Activated T-cell treated with anti-CD3 and anti-CD28 coated beads, Interleukin-2, amount 50 U/mL, for 72 hours (primary cell): ENCODE measurements at places on chromosomes 16 and 17. TPM values are rescaled to one million over a fixed set of nuclear protein-coding genes. Genes with fewer than 3 reads are reported as not detected.

- DNase-seq: peak; percentile 45
Measured at GRCh38 chr17:75047398-75048098, 523 bp downstream of the KCTD2 start.

DNA sequence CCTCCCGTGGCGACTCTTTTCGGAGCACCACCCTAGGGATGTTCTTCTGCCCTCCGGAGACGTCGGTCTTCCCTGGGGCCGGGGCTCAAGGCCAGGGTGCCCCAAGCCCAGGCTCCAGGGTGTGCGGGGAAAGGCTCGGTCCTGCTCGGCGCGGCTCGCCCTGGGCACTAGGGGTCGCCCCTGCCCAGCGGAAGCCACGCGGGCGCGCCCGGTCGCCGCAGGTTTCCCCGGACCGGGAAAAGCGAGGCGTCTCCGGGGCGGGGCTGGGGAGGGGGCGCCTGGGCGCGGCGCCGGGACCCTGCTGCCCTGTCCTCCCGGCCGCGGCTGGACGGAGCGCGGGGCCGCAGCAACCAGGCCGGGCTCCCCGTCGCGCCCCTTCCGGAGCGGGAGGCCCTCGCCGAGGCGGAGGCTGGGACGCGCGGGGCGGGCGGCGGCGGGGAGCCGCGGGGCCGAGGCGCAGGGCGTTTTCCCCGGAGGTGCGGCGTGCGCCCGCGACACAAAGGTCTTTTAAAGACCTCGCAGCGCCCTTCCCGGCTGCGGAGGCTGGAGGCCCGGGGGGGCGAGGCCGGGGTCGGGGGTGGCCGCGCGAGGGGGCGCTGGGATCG lies 76.4 kb downstream of the MRC2 start:
- peak; percentile 82 for DNase-seq

DNA sequence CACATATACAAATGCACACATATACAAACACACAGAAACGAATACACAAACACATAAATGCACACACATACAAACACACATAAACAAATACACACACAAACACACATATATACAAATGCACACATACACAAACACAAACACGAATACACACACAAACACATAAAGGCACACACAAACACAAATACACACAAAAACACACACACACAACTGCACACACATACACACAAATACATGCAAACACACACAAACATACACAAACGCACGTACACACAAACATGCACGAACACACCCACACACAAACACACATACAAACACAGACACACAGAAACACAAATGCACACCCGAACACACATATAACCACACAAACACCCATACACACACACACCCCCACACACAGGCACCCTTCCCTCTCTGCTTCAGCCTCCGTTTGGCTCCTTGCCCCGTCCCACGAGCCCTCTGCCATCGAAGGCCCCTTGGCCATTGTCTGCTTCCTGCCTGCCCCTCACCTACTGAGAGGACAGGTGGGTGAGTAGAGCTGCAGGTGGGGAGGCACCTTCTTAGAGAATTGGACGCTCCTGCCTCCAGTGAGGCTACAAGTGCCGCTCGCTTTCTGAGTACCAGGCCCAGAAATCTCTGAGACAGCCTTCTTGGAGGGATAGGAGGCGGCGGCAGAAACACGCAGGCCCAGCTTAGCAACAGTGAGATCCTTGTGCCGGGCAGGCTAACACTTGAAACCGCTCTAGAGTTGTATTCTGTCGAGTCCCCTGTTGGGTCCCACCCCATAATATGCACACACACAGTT lies 331.2 kb downstream of the FOXL1 start:
- DNase-seq: no peak

- DNase-seq: no peak
Measured at GRCh38 chr16:31532896-31533295, 5.2 kb downstream of the AHSP start.

GRCh38 chr17:47649972-47650524 lies 329 bp downstream of the KPNB1 start:
- DNase-seq: peak; percentile 75

GRCh38 chr16:57904101-57904500 lies 66.8 kb downstream of the CNGB1 start:
- no peak for DNase-seq

DNA sequence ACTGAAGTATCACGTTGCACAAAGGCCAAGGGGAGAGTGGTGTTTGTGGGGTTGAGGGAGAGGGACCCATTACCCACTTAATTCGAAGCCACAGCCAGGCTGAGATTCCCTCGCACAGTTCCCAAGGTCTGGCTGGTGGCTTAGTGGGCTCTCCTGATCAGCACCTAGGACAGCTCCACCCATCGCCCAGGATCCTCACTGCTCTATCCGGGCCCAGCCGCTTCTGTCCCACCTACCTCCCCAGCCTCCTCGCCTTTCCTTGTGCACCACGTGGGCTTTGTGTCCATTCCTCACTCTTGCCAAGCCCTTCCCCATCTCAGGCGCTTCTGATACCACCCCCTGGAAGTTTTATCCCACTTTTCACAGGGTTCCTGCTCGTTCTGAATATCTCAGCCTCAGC lies 163.5 kb downstream of the CCT6B start:
- peak; percentile 2 for DNase-seq

DNA sequence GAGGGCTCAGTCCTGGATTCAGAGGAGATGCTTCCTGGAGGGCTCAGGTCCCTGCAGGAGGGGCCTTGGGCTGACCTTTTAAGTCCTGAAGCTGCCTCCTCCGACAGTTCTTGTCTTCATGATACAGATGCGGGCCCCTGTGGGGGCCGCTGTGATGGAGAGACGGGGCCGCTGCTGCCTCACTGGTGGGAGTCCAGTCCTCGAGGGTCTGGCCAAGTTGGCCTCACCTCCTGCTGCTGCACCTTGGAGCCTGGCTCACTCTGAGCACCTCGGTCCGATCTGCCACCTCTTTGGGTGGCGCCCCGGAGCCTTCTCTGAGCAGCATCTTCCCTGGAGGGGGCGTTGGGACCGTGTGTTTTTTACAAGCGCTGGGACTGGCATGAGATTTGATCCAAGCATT lies 79.1 kb downstream of the KLHDC4 start:
- no peak for DNase-seq

- peak; percentile 41 for DNase-seq
Measured at GRCh38 chr17:64091116-64091515, 38.8 kb downstream of the ERN1 start.

DNA sequence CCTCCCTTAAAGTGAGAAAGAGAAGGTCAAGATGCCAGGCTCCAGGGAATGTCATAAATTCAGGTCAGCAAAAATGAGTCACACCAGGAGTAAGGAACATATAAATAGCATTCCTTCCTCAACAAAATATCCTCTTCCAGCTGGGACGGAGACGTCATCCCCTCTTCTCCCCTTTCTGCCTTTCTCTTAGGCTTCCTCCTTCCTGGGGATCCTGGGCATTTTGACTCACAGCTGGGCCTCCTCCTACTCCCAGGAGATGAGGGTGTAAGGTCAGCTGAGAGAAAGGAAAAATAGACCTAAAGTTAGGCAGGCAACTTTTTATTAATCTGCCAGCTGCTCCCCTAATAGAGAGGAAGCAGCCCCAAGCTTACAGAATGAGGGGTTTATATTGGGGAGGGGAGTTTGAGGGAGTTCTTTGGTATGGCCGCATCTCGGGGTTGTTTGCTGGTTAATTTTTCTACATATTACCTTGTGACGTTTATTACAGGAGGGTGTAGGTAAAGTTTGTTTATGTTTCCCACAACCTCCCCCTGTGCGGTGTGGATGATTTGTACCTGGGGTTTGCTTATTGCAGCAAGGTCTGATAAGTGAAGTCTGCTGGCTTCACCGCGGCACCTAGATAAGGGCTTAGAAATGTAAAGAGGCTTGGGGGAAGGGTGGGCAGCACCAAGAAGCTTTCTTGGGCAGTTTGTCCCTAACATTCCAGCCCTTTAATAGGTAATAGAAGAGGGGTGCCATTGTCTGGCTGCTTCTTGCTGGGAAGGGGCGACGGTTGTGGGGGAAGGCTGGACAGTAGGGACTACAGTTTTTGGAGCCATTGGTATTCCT lies 7.1 kb upstream of the ZNF747 start:
- no peak for DNase-seq

DNA sequence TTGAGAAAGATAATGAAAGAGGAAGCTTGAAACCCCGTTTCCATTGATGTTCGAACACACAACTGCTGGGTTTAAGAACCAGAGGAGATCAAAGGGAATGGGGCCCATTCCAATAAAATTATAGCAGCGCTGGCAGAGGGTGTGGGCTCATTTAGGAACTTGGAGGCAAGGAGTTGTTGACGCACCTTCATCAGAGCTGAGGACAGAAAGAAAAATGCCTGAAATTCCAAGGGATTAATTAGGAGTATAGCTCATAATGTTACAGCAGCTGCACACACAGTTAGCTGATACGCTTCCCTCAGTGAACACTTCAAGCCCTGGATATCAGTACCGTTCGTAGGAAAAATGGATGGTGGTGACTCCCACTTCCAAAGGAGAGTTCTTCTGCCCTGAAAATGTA lies 127.2 kb downstream of the AXIN2 start:
- no peak for DNase-seq

DNA sequence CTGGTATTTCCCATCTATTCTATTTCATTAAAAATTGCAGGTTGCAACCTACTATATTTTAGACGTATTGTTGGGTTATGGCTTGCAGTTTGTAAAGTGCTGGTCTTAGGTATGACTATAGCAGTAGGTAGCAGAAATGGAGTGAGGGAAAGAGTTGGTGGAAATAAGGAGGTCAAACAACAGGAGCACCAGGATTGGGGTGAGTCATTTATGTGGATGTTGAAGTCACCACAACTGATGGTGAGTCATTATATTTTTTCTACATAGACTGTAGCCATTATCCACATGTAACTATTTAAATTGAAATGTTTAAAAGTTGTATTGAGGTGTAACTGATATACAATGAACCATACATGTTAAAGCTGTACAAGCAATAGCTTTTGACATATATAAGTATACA lies 25.0 kb upstream of the HS3ST3A1 start:
- DNase-seq: no peak

DNA sequence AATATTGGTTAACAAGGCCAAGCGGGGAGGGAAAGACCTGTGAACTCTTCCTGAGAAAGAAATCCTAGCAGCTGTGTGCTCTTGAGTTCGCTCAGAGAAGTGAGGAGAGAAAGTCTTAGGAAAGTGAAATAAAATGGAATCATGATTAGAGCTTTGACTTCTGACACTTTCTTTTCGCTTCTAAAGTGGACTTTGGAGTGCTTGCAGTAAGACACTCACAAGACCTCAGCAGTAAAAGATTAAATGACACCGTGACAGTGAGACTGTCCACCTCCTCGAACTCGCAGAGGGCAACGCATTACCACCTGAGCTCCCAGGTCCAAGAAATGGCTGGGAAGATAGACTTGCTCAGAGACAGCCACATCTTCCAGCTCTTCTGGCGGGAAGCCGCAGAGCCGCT lies 71.2 kb downstream of the RNF213 start:
- DNase-seq: no peak

DNA sequence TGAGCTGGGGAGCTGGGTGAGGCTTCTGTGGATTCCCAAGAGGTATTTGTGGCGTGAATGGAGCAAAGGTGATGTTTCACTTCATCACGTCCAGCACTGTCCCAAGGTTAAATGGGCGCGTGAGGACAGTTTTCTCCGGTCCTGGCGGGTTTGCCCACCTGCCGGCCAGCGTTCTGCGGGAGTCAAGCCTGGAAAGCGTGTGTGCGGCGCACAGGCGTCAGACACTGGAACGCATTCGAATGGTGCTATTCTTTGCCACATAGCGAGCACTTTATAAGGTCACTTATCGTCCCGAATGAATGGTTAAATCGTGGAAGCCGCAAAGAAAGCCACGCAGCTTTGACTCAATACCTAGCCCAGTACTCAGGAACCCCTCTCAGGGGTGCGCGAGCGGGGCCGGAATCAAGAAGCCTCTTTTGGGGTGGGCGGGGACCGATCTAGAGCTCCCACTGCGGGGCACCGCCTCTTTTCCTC lies 446 bp upstream of the PSMD11 start:
- no peak for DNase-seq

DNA sequence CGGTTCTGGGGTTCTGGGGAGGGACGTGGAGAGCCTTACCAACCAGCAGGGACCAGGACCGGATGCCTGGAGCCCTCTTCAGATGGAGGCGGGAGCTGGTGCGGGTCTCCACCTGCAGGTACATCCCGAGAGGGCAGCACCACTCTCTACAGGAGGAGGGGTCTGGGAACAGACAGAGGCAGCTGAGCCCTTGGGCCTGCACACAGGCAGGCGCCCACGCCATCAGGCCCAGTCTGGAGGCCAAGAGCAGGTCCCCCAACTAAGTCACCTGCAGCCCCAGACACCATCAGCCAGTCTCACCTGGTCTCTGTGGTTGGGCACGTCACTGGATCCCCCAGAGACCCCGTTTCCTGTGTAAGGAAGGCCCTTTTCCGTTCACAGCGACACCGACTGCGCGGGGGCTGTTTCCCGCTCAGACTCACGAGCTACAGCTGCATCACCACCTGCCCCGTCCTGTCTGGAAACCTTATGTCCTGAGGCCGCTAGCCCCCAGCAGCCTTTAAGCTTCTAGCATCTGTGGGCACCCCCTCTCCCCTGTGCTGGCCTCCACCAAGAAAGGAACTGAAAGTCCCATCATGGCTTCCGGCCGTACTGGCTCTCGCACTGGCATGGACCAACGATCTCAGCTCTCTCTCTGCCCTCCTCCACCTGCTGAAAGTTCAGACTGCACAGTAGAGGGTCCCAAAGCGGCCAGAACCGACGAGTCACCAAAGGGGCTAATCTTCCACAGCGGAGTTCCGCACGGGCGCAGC lies 1.2 kb downstream of the CYBC1 start:
- DNase-seq: peak; percentile 61

- DNase-seq: no peak
Measured at GRCh38 chr17:81865358-81865732, 5.0 kb upstream of the P4HB start.

DNA sequence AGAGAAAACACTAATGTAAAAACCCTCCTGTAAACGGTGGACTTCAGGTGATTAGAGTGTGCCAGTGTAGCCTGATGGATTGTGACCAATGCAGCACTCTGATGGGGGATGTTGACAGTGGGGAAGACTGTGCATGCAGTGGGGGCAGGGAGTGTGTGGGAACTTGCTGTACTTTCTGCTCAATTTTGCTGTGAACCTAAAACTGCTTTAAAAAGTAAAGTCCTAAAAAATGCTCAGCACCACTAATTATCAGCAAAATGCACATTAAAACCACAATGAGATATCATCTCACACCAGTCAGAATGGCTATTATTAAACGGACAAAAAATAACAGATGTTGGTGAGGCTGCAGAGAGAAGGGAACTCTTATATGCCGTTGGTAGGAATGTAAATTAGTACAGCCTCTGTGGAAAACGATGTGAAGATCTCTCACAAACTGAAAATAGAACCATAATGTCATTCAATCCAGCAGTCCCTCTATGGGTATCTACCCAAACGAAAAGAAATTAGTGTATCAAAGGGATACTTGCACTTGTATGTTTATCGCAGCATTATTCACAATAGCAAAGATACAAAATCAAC lies 9.7 kb upstream of the ULK2 start:
- no peak for DNase-seq

- no peak for DNase-seq
Measured at GRCh38 chr17:46147296-46147695, 45.9 kb downstream of the KANSL1 start.

- DNase-seq: no peak
Measured at GRCh38 chr16:82024316-82024715, 10.7 kb upstream of the HSD17B2 start.

GRCh38 chr17:5825717-5826330 lies 241.5 kb upstream of the NLRP1 start:
- DNase-seq: no peak

HSF5 gene
- total RNA-seq: 3.3 TPM

ATP2A1 gene
- total RNA-seq: 8.4 TPM

ZNF385C gene
- total RNA-seq: 1.1 TPM

CCL11 gene
- not detected for total RNA-seq

HOXB9 gene
- 23.0 TPM for total RNA-seq
